ENCODE measurements at places on chromosomes 7 and 10. TPM values are rescaled to one million over a fixed set of nuclear protein-coding genes. Genes with fewer than 3 reads are reported as not detected.

DNA sequence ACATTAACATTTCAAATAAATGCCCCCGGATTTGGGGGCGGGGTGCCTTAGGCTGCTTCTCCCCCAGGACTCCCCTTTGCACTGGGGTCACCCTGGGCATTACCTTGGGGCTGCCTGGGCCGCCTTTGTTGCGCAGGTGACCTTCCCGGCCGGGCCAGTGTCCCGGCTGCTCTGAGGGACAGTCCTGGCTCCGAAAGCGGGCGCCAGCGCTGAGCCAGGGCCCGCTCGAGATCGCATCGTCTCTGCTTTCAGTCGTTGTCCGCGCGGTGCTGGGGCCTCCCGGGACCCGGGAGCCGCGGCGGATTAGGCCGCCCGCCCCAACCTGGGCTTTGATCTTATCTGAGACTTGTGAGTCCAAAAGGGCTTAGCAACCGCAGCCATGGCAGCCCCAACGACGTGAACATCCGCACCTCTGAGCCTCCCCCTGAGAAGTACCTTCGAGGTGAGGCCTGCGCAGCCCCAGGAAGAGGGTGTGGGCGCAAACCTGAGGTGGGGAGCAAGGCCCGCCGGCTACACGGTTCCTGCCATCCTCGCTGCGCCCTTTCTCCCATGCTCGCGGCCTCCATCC is 14.8 kb upstream of the WAPL start:
- DNase-seq: no peak

- DNase-seq: no peak
Observed at GRCh38 chr7:133054162-133054840, 27.6 kb downstream of the CHCHD3 start.

DNA sequence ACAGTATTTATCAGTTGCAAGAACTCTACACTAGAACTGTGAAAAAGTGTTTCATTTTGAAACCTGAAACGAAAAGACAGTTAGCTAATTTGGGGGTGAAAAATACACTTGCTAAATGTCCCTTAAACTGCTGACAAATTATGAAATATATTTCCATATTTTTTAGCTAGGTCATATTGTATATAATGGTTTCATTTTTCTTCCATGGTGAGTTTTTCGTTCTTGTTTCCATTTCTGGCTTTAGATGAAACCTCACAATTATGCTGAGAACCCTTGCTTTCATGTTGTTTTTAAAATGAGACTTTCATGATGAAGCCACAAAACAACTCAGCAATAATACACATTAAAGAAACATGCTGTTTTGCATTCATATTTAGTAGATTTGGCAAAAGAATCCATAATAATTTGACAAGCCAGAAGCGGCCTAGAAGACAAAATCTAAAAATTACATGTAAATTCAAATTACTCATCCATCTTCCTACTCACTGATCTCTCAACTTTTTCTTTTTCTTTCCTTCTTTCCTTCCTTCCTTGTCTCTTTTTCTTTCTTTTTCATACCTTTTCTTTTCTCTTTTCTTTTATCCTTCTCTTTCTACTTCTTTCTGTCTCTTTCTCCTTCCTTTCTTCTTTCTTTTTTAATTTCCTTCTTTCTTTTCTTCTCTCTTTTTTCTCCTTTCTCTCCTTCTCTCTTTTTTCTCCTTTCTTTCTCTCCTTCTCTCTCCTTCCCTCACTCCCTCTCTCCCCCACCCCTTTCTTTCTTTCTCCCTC is 46.5 kb upstream of the ITGB8 start:
- DNase-seq: no peak

- peak; percentile 77 for DNase-seq
Observed at GRCh38 chr10:118960157-118961090, 69.1 kb upstream of the NANOS1 start.

DNA sequence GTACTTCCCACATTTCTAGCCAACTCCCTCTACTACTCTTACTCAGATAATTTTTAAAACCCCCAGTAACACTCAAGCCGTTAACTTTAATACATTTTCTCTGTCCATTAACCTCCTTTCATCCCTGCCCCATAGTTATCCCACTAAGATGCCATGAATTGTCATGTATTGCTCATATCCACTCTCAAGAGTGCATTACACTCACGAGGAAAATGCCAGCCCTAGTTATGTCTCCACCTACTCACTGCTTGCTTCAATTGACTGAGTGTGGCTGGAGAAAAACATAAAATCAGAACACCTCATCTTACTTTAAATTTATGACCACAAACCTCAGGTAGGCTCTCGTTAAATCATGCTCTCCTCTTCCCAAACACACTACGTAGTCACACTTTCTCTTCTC is 324.1 kb upstream of the NPSR1 start:
- no peak for DNase-seq

DNA sequence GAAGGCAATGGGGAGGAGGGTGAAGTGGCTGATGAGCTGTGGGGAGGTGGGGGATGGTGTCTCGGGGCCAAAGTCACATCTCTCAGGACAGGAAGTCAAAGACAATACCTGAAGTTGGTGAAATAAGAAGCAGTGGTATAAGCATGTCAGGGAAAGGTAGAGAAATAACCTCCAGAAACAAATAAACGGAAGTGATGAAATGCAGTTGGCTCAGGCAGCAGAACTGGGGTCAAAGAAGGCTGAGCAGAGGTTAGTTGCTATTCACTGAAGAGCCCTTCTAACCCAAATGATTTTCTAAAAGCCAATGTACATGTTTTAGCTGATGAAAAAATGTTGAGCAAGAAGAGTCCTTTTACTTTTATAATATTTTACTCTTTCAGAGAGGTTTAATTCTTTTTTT is 78.6 kb upstream of the ADRB1 start:
- no peak for DNase-seq

DNA sequence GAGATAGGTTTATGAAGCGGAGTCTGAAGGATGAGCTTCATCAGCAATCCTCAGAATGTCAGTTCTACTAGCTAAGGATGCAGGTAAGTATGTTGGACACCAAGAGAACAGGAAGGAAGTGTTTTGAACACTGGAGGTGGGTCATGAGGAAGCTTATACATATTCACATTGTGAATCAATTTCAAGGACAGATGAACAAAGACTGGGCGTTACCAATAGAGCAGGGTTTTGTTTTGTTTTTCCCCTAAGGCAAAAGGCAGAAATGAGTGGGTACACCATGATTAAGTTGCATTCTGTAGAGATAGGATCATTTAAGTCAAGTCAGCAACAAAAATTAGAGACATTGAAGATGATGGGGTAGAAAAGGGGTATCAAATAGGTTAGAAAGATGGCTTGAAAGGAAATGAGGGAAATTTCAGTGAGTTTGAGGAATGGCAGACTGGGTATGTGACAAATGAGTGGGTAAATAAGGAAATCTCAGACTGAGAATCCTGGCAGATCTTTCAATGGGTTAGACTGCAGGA is 51.7 kb downstream of the MEST start:
- DNase-seq: no peak

Gene DNA2
- 33.4 TPM for total RNA-seq

Gene RASA4B
- total RNA-seq: 5.8 TPM

Gene DUSP5
- total RNA-seq: 14.2 TPM

Gene VGF
- total RNA-seq: 2.3 TPM

Gene C7orf33
- total RNA-seq: not detected

Data from PC-9 (cell line).